ENCODE measurements at places on chromosomes 1 and 21. TPM values are rescaled to one million over a fixed set of nuclear protein-coding genes. Genes with fewer than 3 reads are reported as not detected.

Gene MIGA1
- total RNA-seq = 15.8 TPM

- no peak for DNase-seq
These were observed 192.6 kb upstream of the FGGY start for GRCh38 chr1:59104191-59104760.

Gene TLCD4
- total RNA-seq = 9.0 TPM

Gene ASTN1
- 2.4 TPM for total RNA-seq

Gene SH2D1B
- not detected for total RNA-seq

DNA sequence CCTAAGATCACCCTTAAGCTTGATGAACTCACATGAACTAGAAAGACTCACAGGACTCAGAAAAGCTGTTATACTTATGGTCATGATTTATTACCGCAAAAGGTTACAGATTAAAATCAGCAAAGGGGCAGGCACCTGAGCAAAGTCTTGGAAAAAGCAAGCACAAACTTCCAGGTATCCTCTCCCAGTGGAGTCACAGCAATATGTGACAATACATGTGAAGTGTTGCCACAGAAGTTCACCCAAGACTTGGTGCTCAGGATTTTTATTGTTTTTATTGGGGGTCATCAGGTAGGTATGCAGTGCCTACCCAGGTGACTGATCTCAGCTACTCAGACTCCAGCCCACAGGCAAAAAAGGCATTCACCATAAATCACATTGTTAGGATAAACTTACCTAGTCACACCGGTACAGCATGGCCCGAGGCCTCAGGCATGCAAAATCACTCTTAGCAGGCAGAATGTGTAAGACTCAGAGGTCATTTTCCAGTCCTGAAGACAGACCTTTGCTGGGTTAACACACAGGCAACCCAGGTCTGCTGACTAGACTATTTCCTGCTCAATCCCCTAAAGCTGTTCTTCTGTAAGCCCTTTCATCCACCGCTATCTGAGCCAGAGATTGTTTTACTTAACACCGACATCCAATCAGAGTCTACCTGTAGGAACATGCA lies 55.6 kb downstream of the SSX2IP start:
- no peak for DNase-seq

DNA sequence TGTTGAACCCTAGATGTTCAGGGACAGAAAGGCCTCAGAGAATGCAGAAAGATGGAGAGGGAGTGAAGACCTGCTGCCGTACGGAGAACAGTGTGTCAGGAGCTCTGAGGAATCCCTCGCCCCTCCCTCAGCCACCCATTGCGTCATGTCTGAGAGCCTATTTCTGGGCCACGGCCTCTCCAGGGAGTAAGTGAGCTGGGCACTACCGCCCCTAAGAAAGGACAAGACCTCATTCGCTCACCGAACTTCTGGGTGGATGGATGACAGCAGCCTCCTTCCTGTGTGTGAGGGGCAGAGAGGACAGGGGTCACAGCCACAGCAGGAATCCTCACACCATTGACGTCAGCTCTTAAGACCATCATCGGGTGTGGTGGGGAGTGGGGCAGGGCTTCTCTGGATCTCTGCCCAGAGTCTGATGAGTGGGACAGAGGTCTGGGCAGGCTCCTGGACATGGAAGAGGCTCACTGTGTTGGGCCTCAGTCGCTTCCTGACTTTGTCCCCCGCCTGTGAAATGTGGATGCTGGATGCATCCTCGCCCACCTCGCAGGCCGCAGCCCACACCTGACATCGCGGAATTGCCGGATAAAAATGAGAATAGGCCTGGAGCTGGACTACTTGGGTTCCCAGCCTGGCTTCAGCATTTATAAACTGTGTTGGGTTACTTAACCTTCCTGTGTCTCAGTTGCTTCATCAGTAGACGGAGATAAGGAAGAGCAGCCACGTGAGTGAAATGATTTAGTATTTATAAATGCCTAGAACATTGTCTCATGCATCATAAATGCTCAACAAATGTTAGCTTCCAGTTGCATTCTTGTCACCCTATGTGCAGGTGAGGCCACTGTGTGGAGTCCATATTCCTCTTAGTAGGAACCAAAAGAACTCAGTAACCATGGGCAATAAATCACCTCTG lies 238.6 kb downstream of the TRABD2B start:
- DNase-seq = peak; percentile 12

Gene PRRX1
- 118 TPM for total RNA-seq

DNA sequence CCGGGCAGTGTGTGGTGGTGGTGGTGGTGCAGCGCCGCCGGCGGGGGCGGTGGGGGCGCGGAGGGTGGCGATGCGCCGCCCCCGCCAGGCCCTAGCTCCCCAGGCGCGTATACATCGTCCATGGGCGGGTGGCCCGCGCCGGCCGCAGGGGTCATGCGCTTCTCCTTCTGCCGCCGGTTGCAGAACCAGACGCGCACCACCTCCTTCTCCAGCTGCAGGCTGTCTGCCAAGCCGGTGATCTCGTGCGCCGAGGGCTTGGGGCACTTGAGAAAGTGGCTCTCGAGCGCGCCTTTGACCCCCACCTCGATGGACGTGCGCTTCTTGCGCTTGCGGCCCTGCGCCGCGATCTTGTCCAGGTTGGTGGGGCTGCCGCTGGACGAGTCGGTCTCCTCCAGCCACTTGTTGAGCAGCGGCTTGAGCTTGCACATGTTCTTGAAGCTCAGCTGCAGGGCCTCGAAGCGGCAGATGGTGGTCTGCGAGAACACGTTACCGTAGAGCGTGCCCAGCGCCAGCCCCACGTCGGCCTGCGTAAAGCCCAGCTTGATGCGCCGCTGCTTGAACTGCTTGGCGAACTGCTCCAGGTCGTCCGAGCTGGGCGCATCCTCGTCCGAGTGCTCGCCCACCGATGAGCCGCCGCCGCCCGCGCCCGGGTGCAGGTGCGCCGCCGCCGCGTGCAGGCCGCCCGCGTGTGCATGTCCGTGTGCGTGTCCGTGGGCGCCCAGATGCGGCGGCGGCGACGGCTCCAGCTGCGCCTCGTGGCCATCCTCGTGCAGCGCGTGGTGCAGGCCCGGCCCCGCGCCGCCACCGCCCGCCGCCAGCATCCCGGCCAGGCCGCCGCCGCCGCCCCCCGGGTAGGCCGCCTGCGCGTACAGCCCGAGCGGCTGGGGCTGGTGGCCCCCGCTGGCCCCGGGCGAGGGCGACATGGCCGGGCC lies 926 bp downstream of the POU3F1 start:
- no peak for DNase-seq

- DNase-seq = no peak
These were observed 79.2 kb downstream of the SCCPDH start for GRCh38 chr1:246803373-246803772.

Gene ADAMTS5
- 18.2 TPM for total RNA-seq

- DNase-seq = no peak
These were observed 216.8 kb upstream of the CXADR start for GRCh38 chr21:17295997-17296396.

- DNase-seq = no peak
These were observed 65.6 kb upstream of the RRP15 start for GRCh38 chr1:218219460-218219859.

- no peak for DNase-seq
These were observed 16.1 kb downstream of the CCDC18 start for GRCh38 chr1:93196591-93196990.

Gene TRIM17
- total RNA-seq = 0.69 TPM

DNA sequence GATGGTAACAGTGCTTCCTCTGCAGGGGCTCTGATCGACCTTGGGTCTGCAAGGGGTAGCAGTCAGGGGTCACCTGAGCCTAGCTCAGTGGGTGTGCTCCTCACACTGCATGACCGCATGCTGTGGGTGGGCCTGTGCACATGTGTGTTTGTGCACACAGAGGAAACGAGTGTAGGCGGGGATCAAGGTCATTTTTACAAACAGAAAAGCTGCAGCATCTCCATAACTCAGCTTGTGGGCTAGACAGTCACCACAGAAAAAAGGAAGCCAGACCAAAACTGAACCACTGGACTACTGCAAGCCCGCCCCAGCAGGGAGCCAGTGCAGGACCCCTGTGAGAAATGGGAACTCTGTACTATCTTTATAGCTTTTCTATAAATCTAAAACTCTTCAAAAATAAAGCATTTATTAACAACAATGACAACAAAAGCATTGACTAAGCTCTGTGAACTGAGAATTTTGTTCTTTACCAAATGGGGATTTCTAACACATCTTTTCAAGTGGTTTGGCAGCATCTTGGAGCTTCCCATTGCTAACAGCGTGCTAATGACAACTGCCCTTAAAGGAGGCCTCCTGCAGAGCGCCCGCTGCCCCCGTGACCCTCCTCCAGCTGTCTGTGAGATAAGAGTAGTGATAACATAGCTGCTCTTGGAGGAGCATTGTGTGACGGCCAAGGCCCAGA lies 19.9 kb upstream of the NEK2 start:
- DNase-seq = no peak

GRCh38 chr1:203546274-203546673 lies 52.3 kb downstream of the OPTC start:
- no peak for DNase-seq

- no peak for DNase-seq
These were observed 9.0 kb upstream of the KCTD3 start for GRCh38 chr1:215557992-215558626.

DNA sequence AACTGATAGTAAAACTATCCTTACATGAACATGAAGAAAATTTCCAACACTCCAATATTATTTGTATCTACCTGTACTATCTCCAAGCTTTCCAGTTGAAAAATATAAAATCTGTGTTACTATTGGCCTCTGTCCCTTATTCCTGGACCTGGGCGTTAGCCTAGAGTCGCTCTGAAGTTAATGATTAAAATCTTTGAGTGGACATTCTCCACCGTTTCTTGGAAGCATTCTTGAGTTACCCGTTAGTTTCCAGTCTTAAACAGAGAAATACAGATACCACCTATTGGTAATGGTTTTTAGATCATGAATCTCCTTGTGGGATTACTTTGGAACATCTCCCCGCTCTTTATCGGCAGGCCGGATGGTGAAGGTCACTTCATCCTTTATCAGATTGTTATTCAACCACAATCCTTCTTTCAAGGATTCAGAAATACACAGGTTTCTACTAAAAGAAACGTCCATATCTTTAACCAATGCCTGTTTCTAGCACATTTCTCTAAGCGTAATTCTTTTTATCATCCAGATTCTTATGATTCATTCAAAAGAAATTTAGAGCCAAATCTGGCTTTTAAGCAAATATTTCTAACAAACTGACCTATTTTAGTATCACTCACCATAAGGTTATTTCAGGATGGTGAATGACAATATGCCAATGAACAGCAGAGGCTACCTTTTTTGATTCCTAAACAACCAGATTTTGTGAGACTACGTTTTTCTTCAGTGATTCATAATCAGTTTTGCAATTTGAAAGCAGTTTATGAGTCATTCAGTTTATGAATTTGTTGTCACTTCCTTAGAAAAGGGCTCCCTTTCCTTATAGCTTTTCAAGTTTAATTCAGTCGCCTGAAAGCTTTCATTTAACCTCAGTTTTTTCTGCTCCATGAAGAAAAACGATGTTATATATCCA lies 70.2 kb upstream of the ERRFI1 start:
- DNase-seq = no peak

DNA sequence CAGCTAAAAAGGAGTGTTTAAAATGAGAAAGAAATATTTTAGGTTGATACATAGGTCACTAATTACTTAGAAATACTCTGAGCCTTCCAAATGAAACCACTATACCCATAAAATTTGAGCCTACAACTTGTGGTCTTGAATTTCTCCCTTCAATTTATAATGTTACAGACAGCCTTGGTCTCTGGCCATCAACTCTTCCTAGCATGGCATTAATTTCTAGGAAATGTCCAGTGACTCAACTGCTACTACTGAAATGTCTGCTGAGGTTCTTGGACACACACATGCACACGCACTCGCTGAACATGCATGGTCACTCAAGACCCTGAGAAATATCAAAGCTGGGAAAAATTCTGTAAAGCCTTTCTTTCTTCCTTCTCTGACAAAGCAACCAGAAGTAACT lies 61.1 kb upstream of the SAMSN1 start:
- no peak for DNase-seq

- no peak for DNase-seq
These were observed 57.4 kb downstream of the ARHGEF10L start for GRCh38 chr1:17596651-17597509.

GRCh38 chr1:27074175-27074780 lies 61.6 kb upstream of the TENT5B start:
- no peak for DNase-seq

- DNase-seq = no peak
These were observed 24.3 kb upstream of the CITED4 start for GRCh38 chr1:40886318-40887011.

DNA sequence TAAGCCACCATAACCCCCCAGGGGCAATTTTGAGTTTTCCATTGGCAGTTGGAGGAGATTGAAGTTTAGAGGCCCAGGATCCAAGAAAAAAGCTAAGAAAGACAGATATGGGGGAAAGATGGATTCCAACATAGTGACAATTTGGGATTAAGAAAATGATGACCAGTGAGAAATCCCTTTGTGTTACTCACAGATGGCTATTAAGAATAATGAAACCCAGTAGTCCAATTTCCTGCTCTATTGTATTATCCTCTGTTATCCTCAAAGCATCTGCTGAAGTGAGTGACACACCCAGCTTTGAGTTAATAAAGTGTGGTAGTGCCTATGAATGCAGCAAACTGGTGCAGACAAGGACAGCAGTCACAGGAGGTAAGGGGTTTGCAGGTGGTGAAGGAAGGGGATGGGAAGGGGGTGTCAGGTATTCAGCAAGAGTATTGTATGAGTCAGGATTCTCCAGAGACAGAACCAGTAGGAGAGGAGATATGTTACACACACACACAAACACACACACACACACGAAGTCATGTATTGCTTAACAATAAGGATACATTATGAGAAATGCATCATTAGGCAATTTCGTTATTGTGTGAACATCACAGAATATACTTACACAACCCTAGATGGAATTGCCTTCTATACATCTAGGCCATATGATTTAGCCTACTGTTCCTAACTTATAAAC lies 112.4 kb upstream of the VANGL1 start:
- no peak for DNase-seq

- no peak for DNase-seq
These were observed 25.4 kb upstream of the TENT5C start for GRCh38 chr1:117580436-117580835.

Gene NBPF4
- total RNA-seq = not detected

GRCh38 chr1:21143138-21143537 lies 33.6 kb downstream of the EIF4G3 start:
- no peak for DNase-seq

DNA sequence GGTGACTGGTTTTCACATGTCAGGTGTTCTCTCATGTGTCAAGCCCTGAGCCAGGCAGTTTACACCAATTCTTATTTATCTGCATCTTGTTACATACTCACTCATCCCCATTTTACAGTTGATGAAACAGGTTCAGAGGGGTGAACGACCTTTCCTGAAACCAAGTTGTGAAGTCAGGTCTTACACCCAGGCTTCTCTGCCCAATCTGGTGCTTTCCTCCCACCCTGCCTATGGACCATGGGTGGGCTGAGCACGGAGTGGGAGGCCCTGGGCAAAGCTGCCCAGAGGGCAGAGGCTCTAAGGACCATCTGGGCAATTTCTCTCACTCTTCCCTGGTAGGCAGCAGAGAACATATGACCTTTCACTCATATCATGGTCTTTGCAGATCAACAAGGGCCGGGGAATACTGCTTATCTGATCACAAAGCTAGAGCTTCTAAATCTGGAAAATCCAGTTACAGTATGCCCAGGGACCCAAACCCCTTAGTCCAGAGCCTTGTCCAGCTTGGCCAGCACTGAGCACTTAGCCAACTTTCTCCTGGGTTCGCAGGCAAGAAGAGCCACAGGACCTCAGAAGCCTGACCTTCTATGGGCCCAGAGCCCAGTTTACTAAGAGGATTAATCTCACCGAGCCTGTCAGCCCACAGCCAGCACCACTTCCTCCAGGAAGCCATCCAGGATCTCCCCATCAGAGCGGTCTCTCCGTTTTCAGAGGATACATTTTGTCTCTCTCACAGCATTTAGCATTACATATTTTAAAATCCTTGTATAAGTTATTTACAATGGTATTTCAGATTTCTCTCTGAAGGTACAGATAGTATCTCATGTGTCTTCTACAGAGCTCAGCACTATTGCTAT lies 16.0 kb upstream of the TTC39A start:
- no peak for DNase-seq

Gene IKBKE
- total RNA-seq = 6.5 TPM

Measured in skin of body (tissue), 3 donors.